ENCODE measurements at places on chromosomes 11 and 22.

DNA sequence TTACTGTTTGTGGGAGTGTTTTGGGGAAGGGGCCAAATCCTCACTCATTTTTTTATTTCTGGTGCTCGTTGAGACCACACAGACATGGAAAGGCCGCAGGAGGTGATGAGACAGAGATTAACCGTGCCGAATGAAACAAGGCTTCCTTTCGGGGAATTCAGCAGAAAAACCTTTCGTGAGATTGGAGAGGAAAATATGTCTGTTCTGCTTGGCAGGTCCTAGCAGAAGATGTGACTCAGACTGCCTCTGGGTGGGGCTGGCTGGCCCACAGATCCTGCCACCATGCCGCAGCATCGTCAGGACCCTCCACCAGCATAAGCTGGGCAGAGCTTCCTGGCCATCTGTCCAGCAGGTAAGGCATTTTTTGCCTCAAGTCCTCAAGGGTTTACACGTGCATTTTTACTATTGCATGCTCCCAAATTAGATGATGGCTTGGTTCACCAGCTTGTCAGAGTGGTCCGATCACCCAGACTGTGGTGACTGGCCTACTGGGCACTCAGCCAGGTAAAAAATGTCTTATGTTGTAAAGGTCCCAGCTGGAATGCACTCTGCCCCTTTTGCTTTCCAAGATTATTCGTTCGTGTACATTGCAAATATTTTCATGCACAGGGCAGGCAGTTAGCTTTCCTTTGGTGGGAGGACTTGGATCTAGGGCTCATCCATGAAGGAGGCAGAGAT is 1.5 kb downstream of the DDB2 start:
- DNase-seq, result peak; percentile 29

GRCh38 chr22:36828815-36829214 is 12.0 kb upstream of the PVALB start:
- DNase-seq, result no peak

DNA sequence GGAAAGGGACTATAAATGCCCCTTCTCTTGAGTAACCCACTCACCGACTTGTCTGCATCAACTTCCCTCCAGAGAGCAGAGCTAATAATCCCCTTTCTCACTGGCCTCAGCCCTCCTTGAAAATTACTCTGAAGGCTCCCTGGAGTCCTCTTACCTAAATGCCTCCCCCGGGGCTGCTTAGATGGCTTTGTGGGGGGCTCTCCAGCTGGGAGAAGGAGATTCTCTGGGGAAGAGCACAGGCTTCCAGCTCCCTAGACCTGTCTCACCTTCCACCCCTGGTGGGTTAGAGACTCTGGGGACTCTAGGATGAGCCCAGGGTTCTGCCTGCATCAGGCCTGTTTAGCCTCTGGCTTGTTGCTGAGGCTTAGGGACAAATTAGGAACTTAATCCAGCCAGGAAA is 39.8 kb downstream of the MIAT start:
- no peak for DNase-seq

- no peak for DNase-seq
Measured at GRCh38 chr11:88597387-88597786, 259.9 kb upstream of the CTSC start.

DNA sequence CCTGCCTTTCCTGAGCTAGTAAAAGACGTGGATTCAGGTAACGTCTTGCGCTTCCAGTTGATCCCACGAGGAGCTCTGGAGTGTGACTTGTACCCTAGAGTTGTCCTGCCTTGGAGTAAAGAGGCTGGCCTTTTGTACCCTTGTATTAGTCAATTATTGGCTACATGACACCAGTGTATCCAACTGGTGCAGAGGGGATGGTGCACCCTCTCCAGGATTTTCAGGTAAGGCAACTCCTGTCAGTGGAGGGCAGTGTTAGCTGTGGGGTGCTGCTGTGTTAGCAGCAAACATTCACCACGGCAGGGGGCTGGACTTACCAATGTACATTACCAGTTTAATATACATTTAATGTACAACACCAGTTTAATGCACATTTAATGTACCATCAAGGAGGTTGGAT is 233.5 kb downstream of the MIAT start:
- DNase-seq, result no peak

- DNase-seq, result no peak
Measured at GRCh38 chr11:8228231-8228630, 35.4 kb downstream of the LMO1 start.

GRCh38 chr22:22759371-22759770 is 115.0 kb downstream of the GGTLC2 start:
- no peak for DNase-seq

- DNase-seq, result no peak
Measured at GRCh38 chr11:75293903-75294302, 53.3 kb downstream of the TPBGL start.

DNA sequence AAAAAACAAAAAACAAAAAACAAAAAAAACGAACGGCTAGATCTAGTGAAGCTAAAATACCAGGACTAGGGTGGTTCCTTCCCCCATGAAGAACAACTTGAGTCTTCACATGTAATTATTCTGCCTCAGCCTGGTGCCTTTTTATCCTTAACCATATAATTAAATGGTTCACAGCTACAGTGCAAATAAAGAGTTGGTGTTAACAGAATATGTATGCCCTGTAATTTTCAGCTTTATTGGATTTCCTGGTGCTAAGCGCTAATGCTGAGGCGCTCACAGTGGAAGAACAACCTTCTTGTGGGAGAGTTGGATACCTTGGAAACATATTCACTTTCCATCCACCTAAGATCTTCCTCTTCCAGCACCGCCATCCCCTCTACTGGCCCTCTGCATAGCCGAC is 158.5 kb upstream of the SORL1-AS1 start:
- DNase-seq, result no peak

DNA sequence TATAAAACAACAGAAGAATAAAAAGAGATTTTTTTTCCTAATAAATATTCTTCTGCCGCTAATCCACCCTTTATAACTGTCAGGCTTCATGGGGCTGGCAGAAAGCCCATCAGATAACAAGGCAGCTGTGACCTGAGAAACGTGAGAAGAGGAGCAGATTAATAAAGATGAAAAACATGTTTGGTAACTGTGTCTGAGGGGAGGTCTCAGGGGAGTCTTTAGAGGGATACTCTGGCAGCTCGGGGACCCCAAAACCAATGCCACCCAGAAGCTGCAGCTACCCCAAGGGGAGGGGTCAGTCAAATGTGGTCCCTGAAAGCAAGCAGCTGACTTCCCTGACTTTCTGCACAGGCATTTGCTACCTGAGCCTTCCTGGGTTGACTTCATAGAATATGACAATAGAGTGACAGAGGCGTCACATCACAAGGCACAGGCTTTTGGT is 48.4 kb upstream of the POU2AF1 start:
- no peak for DNase-seq

- DNase-seq, result no peak
Measured at GRCh38 chr22:30429887-30430286, 4.3 kb downstream of the MTFP1 start.

- DNase-seq, result no peak
Measured at GRCh38 chr11:33478111-33478573, 221.0 kb downstream of the HIPK3 start.

GRCh38 chr22:39567135-39567946 is 3.2 kb upstream of the CACNA1I start:
- DNase-seq, result no peak

- no peak for DNase-seq
Measured at GRCh38 chr22:38964989-38965388, 7.6 kb downstream of the APOBEC3A start.

DNA sequence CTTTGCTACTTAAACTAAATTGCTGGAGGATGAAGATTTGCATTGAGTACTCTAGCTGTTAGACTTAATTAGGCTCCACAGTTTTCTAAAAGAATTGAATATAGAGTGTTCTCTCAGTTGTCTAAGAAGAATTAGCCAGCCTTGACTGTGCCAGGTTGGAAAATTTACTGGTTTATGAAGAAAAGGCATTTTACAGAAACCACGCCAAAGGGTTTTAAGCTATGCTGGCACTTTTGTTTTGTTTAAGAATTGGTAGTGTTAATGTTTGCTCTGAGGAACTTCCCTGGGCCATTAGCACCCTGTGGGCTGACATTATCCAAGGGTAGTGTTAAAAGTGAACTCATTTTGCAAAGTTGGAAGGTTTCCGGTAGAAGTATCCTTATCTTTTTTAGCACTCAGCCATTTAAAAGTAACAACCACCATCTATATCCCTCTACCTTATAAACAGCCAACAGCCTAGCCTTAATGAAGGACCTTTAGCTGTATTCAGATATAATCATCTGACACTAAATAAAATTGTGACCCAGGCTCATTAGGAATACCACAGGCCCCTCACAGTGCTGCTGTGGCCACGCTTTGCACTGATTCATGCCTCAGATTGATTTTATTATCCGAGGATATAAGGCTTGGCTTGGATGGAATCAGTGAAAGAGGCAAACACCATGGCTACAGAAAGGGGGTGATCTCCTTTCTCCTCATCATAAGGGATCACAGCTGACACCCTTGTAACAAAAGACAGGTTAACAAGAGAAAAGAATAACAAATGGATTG is 158.9 kb downstream of the NCAM1 start:
- no peak for DNase-seq

DNA sequence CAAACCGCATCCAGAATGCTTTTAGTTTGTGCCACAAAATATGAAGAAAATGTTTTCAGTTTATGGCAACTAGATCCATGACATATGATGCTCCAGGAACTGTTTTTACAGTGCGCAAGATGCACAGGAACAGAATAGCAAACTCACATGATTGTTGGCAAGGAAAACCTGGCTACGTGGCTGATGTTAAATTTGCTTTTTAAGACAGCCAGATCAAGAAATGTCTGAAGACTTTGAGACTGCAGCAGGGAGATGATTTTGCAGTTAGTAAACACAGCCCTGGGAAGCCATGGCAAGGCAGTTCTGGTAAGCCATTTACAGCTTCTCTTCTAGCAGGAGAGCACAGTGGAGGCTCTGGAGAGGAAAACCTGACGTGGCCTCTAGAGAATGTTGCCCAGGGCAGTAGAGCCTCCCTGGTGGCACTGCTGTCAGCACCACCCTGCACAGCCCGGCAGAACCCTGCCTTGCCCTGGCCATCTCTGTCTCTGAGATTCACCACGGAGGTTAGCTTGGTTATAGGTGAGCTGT is 69.8 kb upstream of the TNRC6B start:
- no peak for DNase-seq

- DNase-seq, result no peak
Measured at GRCh38 chr11:128262463-128263345, 324.7 kb downstream of the ETS1 start.

DNA sequence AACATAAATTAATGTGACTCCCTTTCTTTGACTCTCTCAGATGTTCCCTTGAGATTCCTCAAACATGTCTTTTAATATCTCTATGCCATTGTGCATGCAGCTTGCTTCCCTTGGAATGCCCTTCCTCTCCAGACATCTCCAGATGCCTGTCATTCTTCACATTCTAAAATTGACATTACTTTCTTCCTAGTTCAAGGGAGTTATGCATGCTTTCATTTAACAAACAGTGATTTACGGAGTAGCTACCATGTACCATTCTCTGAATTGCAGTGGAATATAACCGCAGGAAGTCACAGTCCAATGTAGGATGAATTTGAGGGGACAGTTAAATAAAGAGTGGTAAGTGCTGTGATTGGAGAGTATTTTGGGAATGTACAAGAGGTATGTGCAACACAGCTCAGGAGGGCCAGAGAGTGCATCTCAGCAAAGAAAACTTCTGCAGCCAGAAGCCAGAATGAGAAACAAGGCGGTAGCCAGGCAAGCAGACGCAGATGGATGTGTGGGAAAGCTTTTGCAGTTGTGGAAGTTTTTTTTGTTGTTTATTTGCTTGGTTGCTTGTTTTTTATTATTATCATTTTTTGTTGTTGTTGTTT is 18.7 kb downstream of the MMP10 start:
- DNase-seq, result no peak

- DNase-seq, result no peak
Measured at GRCh38 chr22:29914991-29915533, 32.1 kb downstream of the MTMR3 start.

DNA sequence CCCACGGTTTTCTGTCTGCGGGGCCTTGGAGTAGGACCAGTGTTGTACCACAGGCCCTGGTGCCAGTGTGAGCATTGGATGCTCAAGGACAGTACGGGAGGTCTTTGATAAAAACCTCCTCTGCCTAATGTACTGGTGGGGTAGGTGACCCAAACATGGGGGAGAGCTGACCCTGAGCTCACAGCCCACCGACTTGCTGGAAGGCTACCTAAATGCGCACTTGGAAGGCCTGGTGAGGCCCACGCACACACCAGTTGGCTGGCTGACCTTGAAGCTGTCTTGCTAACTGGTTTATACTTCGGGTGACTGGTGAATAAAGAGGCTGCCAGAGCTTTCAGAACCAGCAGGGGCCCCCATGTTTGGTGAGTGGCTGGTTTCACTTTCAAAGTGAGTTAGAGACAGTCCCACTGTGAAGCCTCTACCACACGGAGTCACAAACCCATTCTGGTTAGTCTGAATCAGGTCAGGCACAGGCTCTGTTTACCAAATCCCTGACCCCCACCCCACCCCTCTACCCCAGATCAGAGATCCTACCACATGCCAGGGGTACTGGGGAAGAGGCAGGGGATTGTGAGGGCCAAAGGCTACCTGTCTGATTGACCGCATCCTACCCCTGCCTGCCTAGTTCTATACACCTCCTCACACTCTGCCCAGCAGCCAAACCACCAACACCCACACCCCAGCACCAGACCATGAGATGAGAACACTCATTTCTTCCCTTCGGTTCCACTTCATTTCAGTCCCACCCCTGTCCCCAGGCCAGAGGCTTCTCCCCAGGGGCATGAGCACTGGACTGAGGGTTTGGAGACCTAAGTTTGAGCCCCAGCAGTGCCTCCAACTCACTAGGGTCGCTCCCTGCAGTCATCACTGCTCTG is 12.7 kb upstream of the IL2RB start:
- DNase-seq, result no peak

- no peak for DNase-seq
Measured at GRCh38 chr11:720017-720641, 14.1 kb downstream of the EPS8L2 start.

- DNase-seq, result no peak
Measured at GRCh38 chr11:75283391-75283931, 42.9 kb downstream of the TPBGL start.

GRCh38 chr22:30046716-30047363 is 33.4 kb upstream of the HORMAD2 start:
- DNase-seq, result no peak

DNA sequence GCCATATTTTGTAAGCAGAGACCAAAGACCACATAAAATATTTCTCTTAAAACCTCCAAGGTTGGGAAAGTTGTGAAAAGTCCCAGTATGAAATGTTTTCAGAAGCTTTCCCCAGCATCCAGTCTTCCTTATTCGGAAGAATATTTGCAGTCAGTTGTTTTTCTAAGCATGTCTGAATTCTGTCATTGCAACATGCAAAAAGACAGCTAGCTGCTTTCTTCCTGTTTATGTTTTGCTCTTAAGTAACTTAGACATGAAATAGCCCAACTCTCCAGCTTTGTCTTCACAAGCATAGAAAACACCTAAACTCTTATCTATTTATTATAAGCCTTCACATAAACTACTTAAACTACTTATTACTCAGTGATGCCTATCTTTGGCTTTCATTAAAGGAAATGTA is 57.9 kb upstream of the MMP13 start:
- DNase-seq, result no peak

- no peak for DNase-seq
Measured at GRCh38 chr11:78344676-78345075, 72.9 kb downstream of the GAB2 start.
